ENCODE measurements at places on chromosomes 5 and 9.

GRCh38 chr5:54443270-54443669 lies 12.2 kb upstream of the HSPB3 start:
- DNase-seq = no peak

DNA sequence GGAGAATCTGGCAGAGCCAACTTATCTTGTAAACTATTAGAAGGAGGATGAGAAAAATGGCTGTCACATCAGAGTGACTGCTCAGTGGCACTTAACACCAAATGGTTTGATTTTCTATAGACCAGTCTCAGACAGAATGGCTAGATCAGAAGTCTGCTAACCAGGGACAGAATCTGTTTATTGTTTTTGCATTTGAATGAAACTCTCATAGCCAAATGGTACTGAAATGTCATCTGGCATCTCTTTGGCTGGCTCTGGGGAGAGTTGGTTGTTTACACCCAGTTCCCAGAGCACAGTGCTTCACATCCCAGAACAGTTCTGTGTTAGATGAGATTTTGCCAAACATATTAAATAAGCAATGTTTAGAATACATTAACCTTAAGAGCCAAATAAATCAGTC lies 106.6 kb upstream of the HMHB1 start:
- no peak for DNase-seq

DNA sequence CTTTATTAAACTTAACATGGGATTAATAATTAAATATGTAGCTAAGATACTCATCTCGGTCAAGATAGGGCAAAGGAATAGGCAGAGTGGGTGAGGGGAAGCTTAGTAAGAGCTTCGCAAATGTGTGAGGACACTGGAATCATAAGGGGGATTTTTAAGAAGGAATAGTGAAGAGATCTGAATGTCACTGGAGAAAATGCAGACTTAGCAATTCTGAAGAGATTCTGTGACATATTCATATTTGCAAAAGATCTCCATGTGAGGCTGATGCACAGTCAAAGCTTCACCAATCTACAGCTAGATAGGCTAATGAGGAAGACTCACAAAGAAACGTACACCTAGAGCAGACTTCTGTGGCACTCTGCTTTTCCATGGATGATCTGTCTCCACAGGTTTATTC lies 1202.8 kb upstream of the CDH6 start:
- DNase-seq = no peak

DNA sequence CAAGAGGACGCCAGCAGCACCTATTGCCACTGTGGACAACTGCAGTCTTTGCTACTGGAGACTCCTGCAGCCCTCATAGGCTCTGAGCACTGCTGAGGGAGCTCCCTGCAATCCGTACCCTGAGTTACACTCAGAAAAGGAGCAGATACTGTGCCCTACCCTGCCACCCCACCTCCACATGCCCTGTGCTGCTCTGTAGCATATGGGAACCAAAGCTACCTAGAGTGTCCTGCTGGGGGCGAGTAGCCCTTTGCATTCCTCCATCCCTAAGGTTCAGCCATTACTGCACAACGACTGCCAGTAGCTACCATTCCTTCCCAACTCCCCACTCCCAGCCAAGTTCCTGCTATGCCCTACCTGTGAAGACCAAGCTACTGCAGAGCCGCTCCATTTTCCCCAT lies 90.2 kb upstream of the SNCAIP start:
- no peak for DNase-seq

GRCh38 chr9:32854271-32854670 lies 70.9 kb downstream of the TMEM215 start:
- DNase-seq = no peak

DNA sequence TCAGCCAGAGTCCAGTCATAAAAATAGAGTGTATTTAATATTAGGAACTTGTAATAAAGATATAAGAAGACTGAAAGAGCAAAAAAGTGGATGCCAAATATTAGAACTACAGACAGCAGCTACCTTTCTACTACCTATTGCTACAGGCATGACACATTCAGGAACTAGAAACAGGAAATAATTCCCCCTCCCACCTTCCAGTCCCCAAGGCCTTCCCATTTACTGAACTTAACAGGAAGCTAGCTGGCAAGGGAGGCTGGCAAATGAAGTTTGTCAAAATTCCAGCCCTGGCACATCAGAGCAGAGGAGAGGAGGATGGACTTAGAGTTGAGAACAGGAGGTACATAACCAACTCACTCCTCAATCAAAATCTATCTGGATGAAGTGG lies 50.2 kb upstream of the RIC1 start:
- DNase-seq = no peak

DNA sequence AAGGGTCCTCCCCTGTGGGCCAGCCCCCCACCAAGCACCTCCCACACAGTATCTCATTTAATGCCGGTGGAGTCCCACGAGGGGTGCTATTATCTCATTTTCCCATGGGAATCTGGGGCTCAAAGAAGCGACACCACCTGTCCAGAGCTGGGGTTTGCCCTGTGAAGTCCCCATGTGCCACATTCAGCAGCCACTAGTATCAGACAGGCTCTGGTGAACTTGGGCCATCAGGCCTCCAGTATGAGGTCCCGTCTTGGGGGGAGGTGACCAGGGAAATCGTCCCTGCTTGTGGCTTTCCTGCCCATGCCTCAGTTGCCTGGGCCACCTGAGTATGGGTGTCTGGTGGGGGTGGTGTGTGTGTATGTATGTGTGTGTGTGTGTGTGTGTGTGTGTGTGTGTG lies 222.7 kb downstream of the PBX3 start:
- DNase-seq = no peak

DNA sequence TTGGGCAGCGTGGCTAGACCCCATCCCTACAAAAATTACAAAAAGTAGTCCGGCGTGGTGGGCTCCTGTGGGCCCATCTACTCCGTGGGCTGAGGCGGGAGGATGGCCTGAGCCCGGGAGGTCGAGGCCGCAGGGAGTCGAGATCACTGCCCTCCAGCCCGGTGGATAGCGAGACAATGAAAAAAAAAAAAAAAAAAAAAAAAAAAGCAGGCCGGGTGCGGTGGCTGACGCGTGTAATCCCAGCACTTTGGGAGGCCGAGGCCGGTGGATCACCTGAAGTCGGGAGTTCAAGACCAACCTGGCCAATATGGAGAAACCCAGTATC lies 110.5 kb upstream of the LPCAT1 start:
- no peak for DNase-seq

DNA sequence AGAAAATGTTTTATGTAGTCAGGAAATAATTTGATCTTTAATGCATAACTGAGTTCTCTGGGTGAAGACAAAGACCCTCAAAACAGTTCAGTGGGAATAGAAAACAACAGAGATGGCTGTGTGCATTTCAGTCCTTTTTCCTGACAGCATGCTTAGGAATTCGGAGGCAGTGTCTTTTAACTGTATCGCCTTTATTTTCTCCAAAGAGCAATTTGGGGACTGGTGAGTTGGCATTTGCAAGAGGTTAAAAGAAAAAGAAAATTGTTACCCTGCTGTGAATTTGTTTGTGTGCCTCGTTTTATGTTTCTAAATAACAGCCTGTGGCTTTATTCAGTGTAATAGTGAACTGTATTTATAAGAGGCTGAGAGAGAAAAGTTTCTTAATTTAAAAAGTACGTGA lies 227.8 kb upstream of the DMAC1 start:
- no peak for DNase-seq

GRCh38 chr9:126625329-126626126 lies 11.8 kb downstream of the LMX1B start:
- no peak for DNase-seq

DNA sequence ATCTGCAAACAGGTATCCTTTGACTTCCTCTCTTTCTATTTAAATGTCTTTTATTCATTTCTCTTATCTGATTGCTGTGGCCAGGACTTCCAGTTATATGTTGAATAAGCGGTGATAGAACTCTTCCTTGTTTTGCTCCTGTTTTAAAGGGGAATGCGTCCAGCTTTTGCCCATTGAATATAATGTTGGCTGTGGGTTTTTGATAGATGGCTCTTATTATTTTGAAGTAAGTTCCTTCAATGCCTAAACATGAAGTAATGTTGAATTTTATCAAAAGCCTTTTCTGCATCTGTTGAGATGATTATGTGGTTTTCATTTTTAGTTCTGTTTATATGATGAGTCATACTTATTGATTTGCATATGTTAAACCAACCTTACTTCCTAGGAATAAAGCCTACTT lies 300.5 kb upstream of the CTNND2 start:
- no peak for DNase-seq

DNA sequence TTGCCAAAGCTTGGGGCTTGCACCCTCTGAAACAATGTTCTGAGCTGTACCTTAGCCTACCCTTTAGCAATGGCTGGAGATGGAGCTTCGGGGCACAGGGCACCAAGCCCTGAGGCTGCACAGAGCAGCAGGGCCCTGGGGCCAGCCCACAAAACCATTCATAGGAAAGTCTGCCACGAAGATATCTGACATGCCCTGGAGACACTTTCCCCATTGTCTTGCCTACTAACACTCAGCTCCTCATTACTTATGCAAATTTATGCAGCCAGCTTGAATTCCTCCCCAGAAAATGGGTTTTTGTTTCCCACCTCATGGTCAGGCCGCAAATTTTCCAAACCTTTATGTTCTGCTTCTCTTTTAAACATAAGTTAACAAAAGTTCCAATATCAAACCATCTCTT lies 105.7 kb downstream of the DTWD2 start:
- no peak for DNase-seq

- no peak for DNase-seq
Observed at GRCh38 chr9:132486706-132487350, 76.8 kb downstream of the CFAP77 start.

- DNase-seq = peak; percentile 55
Observed at GRCh38 chr5:78647838-78648358, 674 bp downstream of the LHFPL2 start.

DNA sequence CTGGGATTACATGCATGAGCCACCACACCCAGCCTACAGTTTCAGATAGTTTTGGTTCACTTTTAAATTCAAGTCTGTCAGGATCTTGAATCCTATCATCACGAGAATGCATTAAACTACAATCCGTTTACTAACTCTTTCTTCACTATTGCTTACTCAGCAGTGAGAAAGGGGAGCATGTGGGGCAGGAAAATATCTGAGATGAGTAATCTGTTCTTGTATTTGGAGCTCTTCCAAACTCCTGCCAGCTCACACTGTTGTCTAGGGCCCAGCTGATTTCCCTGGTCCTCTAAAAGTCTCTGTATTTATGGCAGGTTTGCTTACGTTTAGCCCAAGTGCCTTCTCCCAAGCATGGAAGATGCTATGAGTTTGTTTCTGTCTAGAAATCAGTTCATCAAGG lies 152.2 kb downstream of the FGF18 start:
- DNase-seq = no peak

DNA sequence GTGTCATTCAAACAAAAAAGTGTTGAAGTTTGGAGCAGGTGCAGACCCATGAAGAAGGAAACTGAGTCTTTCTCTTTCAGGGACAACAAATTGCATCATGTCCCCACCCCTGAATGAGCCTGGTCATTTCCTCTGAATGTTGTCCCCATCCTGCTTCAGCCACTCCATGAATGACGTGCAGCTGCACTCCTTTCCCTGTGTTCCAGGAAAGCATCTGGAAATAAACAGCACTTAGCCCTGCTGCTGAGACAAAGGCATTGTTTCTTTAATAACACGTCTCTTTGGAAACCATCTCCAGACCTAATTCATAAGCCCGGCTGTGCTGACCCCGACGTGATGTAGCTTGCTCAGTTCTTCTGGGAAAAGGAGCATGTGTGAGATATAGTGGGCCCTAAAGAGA lies 682.3 kb downstream of the BRINP1 start:
- no peak for DNase-seq

DNA sequence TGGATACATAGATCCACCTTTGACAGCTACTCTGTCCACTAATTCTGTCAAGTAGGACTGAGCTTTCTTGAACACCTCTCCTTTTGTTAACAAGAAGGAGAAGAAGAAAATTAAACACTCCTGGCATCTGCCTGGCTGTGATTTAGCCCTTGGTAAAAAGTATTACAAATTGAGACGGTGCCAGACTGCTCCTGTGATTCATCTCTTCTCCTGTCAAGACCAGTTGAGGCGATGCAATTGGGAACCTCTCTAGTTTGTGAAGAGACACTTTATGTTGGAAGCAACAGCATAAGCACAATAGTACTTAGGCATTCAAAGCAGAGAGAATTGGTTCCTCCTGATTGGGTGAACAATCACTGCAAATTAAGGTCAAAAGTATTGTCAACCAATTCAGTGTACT lies 72.7 kb downstream of the GHR start:
- no peak for DNase-seq

- peak; percentile 55 for DNase-seq
Observed at GRCh38 chr5:133052317-133053175, 733 bp downstream of the HSPA4 start.

GRCh38 chr5:90055831-90056328 lies 353.7 kb downstream of the CETN3 start:
- no peak for DNase-seq

DNA sequence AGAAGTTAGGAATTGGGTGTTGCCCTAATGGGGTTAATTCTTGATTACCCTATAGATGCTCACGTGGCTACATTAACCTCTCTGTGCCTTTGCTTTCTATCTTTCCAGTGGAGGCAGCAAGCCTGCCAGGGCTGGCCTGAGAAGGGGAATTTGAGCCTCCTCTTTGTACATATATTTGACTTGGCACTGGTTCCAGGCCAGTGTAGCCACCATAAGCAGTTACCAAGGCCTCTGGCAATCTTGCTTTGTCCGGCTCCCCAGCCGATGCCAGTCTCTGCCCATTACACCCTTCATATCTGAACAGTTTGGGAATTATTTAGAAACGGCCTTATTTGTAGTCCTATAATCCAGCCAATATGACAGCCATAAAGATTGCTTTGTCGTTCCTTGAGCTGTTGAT lies 58.6 kb upstream of the PPARGC1B start:
- DNase-seq = no peak

DNA sequence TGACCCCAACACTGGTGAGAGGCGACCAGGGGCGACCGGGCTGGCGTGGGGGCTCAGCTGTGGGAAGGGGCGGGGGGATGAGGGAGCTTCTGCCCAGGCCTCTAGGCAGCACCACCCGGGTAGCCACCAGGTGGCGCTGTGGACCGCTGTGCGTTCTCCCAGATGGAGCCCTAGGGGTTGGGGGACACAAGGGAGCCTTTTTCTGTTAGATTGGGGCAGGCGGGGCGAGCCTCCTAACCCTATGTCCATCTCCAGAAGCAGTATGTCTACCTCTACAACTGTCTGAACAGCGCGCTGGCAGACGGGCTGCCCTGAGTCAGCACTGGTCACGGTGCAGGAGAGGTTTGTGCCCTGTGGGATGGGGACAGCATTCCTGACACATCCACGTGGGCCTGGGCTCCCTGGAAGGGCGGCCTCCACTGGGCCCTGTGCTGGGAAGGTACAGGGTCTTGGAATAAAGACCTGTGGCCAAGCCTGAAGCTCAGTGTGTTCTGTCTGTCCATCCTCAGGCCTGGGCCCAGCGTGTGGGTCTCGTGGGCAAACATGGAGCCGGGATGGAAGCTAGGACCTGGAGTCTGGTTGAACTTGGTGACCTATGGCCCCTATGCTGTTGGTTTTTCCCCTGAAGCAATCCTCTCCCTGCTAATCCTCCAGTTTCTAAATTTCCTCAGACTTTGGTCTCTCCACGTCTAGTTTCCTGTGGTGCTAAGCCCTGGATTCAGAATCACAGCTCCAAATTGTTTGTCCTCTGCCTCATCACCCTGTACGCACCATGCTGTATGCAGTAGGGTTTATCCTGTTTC lies 23.1 kb upstream of the SPTLC1 start:
- DNase-seq = no peak

GRCh38 chr9:113488071-113488470 lies 24.5 kb downstream of the RGS3 start:
- DNase-seq = no peak

All from tibial artery (tissue), 4 donors.